ENCODE measurements at places on chromosomes 11 and 22.

DNA sequence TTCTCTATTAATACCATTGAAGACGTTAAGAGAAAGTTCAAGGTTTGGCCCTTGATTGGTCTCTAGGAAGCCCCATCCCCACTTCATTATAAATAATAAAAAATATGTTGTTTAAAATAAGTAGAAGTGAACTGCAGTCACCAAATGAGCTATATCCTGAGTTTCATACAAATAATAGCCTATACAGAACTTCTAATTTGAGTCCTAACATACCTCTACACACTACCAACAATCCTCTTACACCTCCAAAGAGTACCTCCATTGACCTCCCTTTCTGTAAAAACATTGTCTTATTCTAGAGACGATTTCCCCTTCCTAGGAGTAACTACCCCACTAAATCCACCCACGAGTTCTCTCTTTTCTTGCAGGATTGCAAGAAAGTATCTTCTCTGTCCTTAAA is 7.2 kb upstream of the HBD start:
- no peak for DNase-seq

GRCh38 chr11:88288560-88288959 is 49.0 kb downstream of the CTSC start:
- DNase-seq, result no peak

GRCh38 chr11:127238321-127238720 is 237.8 kb upstream of the KIRREL3 start:
- no peak for DNase-seq

DNA sequence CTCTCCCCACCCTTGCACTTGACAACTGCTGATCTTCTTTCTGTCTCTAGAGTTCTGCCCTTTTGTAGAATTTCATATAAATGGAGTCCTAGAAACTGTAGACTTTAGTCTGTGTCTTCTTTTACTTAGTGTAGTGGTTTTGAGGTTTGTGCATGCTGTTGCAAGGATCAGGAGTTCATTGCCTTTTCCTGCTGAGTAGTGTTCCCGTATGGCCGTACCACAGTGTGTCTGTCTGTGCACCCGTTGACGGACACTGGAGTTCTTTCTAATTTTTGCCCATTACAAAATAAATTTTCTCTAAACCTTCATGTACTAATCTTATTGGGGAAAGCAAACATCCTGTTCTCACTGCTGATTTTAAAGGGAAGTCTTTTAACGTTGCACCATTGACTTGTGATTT is 138.1 kb downstream of the TBC1D22A start:
- DNase-seq, result no peak

DNA sequence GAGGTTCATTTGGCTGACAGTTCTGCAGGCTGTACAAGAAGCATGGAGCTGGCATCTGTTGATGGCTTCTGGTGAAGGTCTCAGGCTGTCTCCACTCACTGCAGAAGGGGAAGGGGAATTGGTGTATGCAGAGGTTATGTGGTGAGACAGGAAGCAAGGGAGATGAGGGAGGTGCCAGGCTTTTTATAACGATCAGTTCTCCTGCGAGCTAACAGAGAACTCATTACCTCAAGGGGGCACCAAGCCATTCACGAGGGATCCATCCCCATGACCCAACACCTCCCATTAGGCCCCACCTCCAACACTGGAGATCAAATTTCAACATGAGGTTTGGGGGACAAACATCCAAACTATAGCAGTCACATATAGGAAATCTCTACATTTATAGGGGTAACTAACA is 38.7 kb upstream of the E2F8 start:
- DNase-seq, result no peak

- DNase-seq, result no peak
These were observed 21.4 kb downstream of the RNF141 start for GRCh38 chr11:10519630-10520029.

GRCh38 chr22:35533365-35534029 is 7.1 kb upstream of the RASD2 start:
- no peak for DNase-seq

DNA sequence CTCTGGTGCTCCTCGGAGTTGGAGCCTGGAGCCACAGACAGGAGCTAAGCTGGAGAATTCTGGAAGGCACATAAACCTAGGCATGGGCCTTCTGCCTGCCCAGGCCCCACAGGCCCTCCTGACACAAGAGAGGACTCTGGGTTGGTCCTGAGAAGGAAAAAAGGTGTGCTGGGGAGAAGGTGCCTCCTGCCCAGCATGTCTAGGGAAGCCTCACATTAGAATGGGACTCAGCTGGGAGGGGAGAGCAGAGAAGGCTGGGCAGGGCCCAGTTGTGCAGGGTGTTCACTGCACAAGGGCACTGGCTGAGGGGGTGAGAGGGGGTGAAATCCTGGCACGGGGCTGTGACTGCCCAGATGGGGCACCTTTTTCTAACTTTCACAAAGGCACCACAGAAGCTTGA is 39.4 kb upstream of the WNT11 start:
- no peak for DNase-seq

DNA sequence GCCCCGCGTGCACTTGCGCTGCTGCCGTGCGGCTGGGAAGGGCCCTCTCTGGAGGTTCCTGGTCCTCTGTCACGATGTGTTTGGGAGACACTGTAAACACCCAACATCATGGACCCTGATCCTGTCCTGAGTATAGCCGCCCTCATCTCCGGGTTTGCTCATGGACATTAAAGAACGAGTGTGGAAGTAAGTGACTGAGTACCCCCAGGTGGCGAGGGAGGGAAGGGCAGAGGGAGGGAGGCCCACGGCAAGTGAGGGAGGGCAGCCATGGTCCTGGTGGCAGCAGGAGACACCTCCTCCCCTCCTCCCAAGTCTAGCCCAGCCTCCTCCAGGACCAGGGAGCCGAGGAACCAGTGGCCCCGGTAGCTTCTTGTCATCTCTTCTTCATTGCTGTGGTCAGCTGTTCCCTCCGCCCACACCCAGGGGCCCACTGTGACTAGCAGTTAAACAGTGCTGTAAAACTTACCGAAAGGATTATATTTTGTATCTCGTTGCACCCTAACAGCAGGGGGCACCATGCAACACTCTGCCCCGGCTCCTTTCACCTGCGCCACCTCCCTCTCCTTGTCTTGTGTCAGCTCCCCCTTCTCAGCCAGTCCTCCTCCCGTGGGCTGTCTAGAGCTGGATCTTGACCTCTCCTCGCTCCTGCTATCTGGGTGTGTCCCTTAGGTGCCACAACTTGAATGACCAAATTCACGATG is 566.5 kb upstream of the B3GAT1 start:
- DNase-seq, result no peak
